ENCODE measurements at places on chromosomes 3 and 15.

DNA sequence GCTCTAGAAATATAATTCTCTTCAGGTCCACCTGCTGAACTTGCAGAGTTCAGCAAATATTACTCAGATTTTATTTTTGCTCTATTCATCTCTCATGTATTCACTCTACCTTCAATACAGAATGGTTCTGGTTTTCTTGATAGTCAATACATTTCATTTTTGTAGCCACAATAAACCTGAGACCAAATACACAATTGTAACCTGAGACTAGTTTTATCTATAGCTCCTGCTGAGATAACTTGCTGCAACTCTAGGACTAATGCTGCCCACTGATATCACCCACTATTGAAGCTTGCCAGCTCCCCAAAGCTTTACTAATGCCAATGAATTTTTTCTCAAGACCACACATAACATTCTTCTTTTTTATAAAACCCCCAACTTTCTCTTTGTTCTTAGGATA is 229.3 kb downstream of the NSUN3 start:
- DNase-seq = no peak

DNA sequence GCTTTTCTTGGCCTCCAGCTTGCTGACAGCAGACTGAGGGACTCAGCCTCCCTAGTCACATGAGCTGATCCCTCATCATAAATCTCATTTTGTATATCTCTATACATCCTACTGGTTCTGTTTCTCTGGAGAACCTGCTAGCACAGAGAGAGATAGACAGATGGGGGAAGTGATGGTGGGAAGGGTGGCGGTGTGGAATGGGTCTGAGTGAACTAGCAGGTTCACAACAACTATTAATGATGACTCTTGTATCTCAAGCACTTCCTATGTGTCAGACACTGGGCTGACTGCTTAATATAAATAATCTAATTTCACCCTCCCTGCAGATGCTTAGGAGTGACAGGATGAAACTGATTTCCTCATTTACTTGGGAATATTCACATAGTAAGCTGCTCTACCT is 106.9 kb upstream of the TLE3 start:
- DNase-seq = no peak

- DNase-seq = no peak
Measured at GRCh38 chr3:8741581-8742261, 8.1 kb downstream of the CAV3 start.

DNA sequence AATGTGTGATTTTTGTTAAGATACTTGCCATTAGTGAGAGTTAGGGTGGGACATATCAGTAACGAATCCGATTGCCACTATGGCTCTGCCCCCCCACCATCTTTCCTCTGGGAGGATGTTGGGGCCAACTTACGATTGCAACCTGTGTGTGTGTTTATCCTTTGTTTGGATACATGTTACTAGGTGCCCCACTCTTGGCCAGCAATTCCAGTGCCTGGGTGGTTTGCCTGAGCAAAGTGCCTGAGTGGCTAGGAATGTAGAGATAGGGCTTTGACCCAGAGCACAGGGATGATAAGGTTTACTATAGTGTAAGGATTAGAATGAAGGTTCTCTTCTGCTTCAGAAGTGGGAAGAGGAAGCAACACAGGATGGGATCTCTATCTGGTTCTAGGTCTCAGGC is 231.8 kb downstream of the TP63 start:
- DNase-seq = no peak

DNA sequence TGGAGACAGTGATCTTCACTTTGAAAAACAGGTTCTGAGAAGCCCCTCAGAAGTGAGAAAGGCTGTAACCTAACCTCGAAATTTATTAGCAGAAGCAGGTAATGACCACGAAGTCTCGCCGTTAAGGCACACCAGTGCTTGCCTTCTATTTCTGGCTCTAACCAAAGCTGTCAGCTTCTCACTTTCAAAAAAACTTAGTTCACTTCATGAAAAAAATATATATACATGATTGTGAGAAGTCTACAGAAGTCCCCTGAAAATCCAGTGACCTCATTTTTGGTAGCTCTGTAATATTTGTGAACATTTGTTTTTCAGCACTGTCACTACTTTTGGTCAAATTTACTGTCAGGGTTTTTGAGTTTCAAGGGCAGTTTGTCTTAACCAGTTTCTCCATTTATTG is 19.1 kb upstream of the AKAP13 start:
- no peak for DNase-seq

GRCh38 chr3:15783361-15783969 is 14.3 kb downstream of the ANKRD28 start:
- DNase-seq = no peak

- DNase-seq = no peak
Measured at GRCh38 chr15:29451201-29451781, 181.7 kb upstream of the NSMCE3 start.

DNA sequence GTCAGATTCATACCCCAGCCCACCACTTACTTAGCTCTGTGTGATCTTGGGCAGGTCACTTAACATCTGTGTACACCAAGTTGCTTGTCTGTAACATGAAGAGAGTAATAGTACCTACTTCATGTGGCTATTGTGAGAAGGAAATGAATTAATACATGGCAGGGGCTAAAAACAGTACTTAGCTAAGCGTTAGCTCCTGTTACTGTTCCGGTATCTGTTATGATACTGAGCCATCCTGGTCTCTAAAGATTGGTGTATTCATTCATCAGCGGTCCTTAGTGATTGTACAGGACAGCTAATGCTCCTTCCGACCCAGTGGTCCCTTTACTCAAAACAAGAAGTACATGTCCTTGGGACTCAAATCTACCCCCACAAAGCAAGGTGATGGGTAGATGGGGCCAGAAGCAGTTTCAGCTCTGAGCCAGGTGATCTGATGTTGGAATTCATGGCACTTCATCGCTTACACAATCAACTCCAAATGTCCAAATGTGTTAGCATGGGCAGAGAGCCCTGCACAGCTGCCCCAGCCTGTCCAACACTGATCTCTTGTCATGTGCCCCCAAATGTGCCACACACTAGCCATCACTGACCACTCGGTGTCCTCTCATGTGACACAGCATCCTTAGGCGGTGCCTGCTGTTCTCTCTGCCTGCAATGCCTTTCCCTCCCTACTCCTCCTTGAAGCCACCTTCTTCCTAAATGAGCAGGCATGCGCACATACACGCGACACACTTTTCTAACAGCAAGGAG is 84.1 kb downstream of the RARB start:
- DNase-seq = no peak
